Left lung (tissue), 14 donors: ENCODE measurements at places on chromosomes 5 and 9. TPM values are rescaled to one million over a fixed set of nuclear protein-coding genes. Genes with fewer than 3 reads are reported as not detected.
A peak's percentile ranks its signal among the peaks of the same experiment; 100 is the strongest.

GRCh38 chr9:7844242-7844641, 44.7 kb upstream of the DMAC1 start:
- DNase-seq, result peak; percentile 22

The MCIDAS gene
- not detected for total RNA-seq

DNA sequence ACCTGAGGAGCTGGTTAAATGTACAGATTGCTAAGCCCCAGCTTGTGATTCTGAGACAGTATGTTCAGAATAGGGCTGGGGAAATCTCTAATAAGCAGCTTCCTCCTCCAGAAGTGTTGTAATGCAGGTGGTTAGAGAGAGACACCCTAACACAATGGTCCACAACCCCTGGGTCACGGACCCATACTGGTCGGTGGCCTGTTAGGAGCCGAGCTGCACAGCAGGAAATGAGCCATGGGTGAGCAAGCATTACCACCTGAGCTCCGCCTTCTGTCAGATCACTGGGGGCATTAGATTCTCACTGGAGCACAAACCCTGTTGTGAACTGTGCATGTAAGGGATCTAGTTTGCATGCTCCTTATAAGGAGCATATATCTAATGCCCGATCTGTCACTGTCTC, 61.8 kb downstream of the SLC36A1 start:
- no peak for DNase-seq

- DNase-seq, result peak; percentile 10
Observed at GRCh38 chr5:60382716-60383115, 317.2 kb downstream of the DEPDC1B start.

DNA sequence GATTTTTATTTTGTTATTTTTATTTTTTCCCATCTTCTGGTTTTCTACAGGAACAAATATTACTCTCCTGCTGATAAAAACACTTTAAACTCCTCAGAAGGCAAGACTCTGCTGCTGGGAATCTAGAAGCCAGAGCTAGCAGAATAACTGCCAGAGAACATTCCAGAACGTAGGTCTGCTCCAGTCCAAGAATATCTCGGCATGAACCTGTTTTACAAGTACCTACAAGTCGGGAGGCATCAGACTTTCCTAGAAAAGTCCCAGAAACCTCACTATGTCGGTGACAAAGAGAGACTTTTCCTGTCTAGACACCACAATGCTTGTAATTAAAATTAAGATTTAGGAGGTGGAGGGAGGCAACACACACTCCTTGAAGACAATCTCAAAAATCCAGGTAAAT, 41.4 kb downstream of the FABP6 start:
- no peak for DNase-seq
